ENCODE measurements at places on chromosomes 7 and 10.

DNA sequence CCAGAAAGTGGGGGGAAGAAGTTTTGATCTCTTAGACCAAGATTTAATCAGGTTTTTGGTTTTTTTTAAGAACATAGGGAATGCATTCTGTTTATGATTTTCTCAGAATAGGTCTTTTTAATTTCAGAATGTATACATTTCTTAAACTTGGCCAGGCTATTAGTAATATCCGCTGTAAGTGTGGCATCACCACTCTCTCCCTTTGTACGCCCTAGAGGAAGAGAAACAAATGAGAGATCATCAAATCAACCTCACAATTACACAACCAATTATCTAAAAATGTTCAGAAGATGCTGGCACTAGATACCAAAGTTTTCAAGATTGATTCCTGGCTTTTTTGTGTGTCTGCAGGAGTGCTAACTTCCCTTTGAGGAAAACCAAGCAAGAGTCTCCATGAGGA, 70.0 kb downstream of the KLF6 start:
- no peak for DNase-seq

DNA sequence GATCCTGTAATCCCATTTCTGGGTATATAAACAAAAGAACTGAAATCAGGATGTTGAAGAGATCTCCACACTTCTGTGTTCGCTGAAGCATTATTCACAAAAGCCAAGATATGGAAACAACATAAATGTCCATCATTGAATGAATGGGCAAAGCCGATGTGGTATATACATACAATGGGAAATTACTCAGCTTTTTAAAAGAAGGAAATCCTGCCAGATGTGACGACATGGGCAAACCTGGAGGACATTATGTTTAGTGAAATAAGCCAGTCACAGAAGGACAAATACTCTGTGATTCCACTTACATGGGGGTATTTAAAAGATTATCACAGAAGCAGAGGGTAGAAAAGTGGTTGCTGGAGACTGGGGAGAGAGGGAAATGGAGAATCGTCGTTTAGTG, 23.9 kb upstream of the FAM107B start:
- DNase-seq, result no peak

DNA sequence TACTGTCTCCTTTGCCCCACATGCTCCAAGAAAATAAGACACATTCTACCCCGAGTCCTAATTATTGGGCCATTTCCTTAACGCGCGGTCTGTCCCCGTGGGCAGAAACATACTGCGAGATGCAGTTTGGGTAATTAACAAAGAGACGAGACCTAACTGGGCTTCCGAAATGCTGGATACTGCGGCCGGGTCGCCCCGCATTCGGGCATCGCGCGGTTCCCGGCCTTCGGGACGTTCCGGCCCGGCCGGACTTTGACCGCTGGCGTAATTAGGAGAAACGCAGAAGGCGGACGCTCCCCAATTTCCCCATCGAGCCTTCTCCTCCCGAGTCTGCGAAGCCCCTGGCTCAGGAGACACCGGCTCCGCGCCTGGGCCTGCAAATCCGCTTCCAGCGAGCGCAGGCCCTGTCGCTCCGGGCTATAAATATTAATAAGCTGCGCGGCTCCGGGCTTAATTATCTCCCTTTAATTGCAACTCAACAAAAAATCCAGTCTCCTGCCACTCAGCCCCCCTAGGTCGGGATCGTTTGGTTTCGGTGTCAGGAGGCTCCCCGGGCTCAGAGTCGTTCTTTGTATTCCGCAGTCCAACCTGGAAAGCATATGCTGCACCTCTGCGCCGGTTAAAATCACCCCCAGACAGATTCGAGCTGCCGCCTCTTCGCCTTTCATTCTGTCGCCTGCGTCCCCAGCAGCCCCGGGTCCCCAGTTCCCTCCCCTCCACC, 131.5 kb downstream of the SPAG6 start:
- no peak for DNase-seq

GRCh38 chr10:5978230-5978489, 817 bp upstream of the IL15RA start:
- no peak for DNase-seq

GRCh38 chr7:76424413-76425111, at the start of gene ZP3:
Gene ZP3, plus strand, starts transcription at chr7:76424950. Its CDS starts 15 bp downstream, at chr7:76424965.
- DNase-seq, result no peak

GRCh38 chr10:121062115-121062514, 211.0 kb downstream of the WDR11 start:
- no peak for DNase-seq

Data from effector CD4-positive, alpha-beta T cell (primary cell).